PC-9 (cell line): ENCODE measurements at places on chromosomes 7 and 10. TPM values are rescaled to one million over a fixed set of nuclear protein-coding genes. Genes with fewer than 3 reads are reported as not detected.

SUN3 gene
- total RNA-seq, result 0.24 TPM in 1 of 2 replicates, not detected in the other

TDRD1 gene
- total RNA-seq, result not detected in 2 replicates

ALOX5 gene
- total RNA-seq, result 66.5 and 86.8 TPM in 2 replicates

EPO gene
- total RNA-seq, result 0.30 and 0.44 TPM in 2 replicates

EMX2 gene
- total RNA-seq, result not detected in 2 replicates

PSMC2 gene
- total RNA-seq, result 138 and 196 TPM in 2 replicates

NPSR1 gene
- total RNA-seq, result not detected in 2 replicates

SDK1 gene
- total RNA-seq, result not detected in 2 replicates

GDF2 gene
- total RNA-seq, result not detected in 2 replicates

TRA2A gene
- 77.0 and 112 TPM in 2 replicates for total RNA-seq

FFAR4 gene
- total RNA-seq, result 0.25 TPM in 1 of 2 replicates, not detected in the other

TRIM50 gene
- not detected in 2 replicates for total RNA-seq

DNA sequence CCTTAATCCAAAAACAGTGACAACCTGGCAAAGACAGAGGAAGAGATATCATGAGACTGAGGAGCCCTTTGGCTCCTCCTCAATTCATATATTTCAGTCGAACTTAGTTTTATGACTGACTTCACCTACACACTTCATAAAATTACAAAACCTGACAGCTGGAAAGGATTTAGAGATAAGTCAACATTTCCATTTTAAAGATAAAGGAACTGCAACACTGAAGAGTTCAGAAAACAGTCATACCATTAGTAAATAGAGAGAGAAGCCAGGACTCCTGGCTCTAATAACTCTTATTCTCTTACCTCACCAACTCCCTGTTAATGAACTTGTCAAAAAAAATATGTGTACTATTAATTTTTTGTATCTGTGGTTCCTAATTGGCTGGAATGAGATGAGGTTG, 141.0 kb upstream of the COL1A2 start:
- H3K4me1 ChIP-seq, result 0 out of 2 replicates have a peak, but pooled peaks cover 3% of the 10 kb centered on the region
- no peak overlapping the region for H3K4me3 ChIP-seq
- no peaks in the 10 kb centered on the region for H3K27me3 ChIP-seq
- no peaks in the 10 kb centered on the region for H3K36me3 ChIP-seq
- no peak for DNase-seq

DNA sequence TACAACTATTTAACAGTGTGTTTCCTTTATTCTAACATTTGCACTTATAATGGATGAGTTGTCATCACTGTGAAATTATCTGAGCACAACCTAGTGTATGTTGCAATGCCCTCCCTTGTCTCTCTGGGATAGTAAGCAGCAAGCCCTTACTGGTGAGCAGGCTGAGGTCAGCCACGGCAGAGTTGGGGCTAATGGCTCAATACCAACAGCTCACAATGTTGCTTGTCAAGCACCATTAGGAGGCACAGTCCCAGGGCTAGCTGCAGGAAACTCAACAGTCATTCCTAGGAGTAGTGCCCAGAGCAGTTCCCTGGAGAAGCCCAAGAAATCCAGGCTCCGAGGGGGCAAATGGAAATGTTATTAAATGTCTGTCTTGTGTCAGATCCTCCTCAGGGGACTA, 858.4 kb downstream of the GRID1 start:
- no peak overlapping the region for H3K4me3 ChIP-seq
- 0 out of 2 replicates have a peak, but pooled peaks cover 4% of the 10 kb centered on the region for H3K27me3 ChIP-seq
- no peak for DNase-seq
- H3K36me3 ChIP-seq, result no peaks in the 10 kb centered on the region
- H3K4me1 ChIP-seq, result no peaks in the 10 kb centered on the region

DNA sequence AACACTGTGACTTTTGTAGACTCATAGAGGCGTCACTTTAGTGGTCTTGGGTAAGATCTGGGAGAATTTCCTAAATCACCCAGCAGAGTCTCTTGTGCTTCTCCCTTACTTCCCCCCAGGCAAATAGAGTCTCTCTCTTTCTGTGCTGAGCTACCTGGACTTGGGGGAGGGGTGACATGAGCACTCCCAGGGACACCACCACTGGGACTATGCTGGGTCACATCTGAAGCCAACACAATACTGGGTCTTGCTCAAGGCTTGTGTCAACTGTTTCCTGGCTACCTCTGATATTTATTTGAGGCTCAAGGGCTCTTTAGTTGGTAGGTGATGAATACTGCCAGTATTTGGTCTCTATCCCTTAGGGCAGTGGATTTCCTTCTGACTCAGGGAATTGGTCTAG, 214.6 kb upstream of the TPK1 start:
- H3K4me3 ChIP-seq, result no peak overlapping the region
- DNase-seq, result no peak
- H3K27me3 ChIP-seq, result no peaks in the 10 kb centered on the region
- no peak overlapping the region for H3K27ac ChIP-seq
- H3K4me1 ChIP-seq, result no peaks in the 10 kb centered on the region

- no peaks in the 10 kb centered on the region for H3K36me3 ChIP-seq
- H3K27me3 ChIP-seq, result no peaks in the 10 kb centered on the region
- peaks cover 48% of the 10 kb centered on the region for H3K4me1 ChIP-seq
- peak overlapping the region; percentile 27; the same call in 1 of the 2 replicates for H3K4me3 ChIP-seq
- peak; percentile 71 for DNase-seq
- H3K27ac ChIP-seq, result peak overlapping the region; percentile 93
Observed at GRCh38 chr10:114519306-114519669, 115.0 kb upstream of the AFAP1L2 start.

DNA sequence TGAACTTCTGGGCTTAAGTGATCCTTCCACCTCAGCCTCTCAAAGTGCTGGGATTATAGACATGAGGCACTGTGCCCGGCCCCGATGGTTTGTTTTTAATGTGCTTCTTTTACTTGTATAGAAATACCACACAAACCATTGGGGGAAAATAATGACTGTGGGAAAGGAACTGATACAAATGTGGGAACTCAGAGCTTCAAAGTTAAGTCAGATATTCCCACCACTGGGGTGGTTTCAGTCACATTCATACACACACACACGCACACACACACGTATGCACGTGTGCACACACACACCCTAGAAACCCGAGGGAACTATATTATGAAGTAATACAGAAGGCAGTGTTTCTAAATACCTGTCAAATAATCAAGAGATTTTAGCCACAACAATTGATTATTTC, 17.0 kb downstream of the CPA4 start:
- no peaks in the 10 kb centered on the region for H3K27me3 ChIP-seq
- no peaks in the 10 kb centered on the region for H3K4me1 ChIP-seq
- H3K4me3 ChIP-seq, result no peak overlapping the region
- DNase-seq, result no peak
- no peaks in the 10 kb centered on the region for H3K36me3 ChIP-seq

DNA sequence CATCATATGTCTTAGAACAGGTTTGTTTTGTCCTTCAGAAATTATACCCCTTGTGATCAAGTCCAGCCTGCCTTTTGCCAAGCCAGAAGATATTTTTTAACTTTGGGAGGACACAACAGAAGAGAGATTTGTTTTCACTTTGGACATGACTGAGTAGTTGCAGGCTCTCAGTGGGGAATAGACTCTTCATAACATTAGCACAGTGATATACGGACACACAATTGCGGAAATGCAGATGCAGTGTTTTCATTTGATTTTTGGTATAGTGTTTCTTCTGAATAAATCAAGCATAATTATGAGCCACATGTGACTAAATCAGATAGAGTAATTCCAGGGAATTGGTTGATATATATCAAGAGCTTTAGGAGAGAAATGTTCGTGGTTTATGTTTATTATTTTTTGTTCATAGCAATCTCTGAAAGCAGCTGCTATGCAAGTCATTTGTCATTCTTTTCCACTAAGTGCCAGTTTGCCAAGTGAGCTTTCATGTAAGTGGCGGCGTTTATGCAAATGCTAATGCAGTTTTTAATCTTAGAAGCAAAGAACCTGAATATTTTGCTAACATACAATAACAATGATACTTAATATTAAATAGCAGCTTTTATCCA, 69.6 kb upstream of the HDAC9 start:
- H3K36me3 ChIP-seq, result no peaks in the 10 kb centered on the region
- no peaks in the 10 kb centered on the region for H3K27me3 ChIP-seq
- H3K4me3 ChIP-seq, result no peak overlapping the region
- DNase-seq, result no peak
- H3K4me1 ChIP-seq, result peaks cover 27% of the 10 kb centered on the region

- no peaks in the 10 kb centered on the region for H3K4me1 ChIP-seq
- H3K4me3 ChIP-seq, result no peak overlapping the region
- no peak for DNase-seq
- H3K27me3 ChIP-seq, result no peaks in the 10 kb centered on the region
Observed at GRCh38 chr10:62580396-62580795, 206.2 kb downstream of the ZNF365 start.

- no peaks in the 10 kb centered on the region for H3K36me3 ChIP-seq
- no peaks in the 10 kb centered on the region for H3K4me1 ChIP-seq
- H3K27me3 ChIP-seq, result no peaks in the 10 kb centered on the region
- no peak for DNase-seq
Observed at GRCh38 chr10:29598851-29599311, 35.9 kb downstream of the SVIL start.

GRCh38 chr7:23276376-23276775, 22.8 kb upstream of the MALSU1 start:
- no peak overlapping the region for H3K4me3 ChIP-seq
- H3K36me3 ChIP-seq, result no peaks in the 10 kb centered on the region
- no peaks in the 10 kb centered on the region for H3K27me3 ChIP-seq
- DNase-seq, result no peak

GRCh38 chr7:141477865-141478264, 73.3 kb upstream of the AGK start:
- no peak overlapping the region for H3K4me3 ChIP-seq
- peaks cover 96% of the 10 kb centered on the region for H3K27me3 ChIP-seq
- H3K4me1 ChIP-seq, result no peaks in the 10 kb centered on the region
- H3K27ac ChIP-seq, result no peak overlapping the region
- no peak for DNase-seq

DNA sequence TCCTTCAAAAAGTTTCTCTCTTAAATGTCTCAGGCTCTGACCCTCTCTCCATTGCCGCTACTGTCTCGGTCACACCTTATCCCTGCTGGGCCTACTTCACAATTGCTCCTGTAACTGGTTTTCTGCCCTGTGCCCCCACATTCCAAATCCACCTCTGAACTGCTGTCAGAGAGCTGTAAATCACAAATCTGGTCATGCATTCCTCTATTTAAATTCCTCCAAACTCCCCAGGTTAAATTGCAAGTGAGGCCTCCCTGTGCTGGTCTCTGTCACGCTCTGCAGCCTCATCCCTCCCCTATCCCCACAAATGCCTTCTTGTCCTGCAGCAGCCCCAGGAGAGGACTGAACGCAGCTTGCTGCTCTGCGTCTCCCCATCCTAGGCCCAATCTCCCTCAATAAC, 40.4 kb upstream of the CDCA7L start:
- no peak overlapping the region for H3K27ac ChIP-seq
- no peak overlapping the region for H3K4me3 ChIP-seq
- no peaks in the 10 kb centered on the region for H3K4me1 ChIP-seq
- DNase-seq, result no peak
- no peaks in the 10 kb centered on the region; the same call in 1 of the 2 replicates for H3K27me3 ChIP-seq

GRCh38 chr10:24449321-24449740, 240.4 kb downstream of the KIAA1217 start:
- no peak overlapping the region for H3K27ac ChIP-seq
- H3K36me3 ChIP-seq, result no peaks in the 10 kb centered on the region
- DNase-seq, result no peak
- peaks cover 13% of the 10 kb centered on the region; the same call in 1 of the 2 replicates for H3K4me1 ChIP-seq
